IMR-90 (cell line): ENCODE measurements at places on chromosomes 1 and 21. TPM values are rescaled to one million over a fixed set of nuclear protein-coding genes. Genes with fewer than 3 reads are reported as not detected.
A peak's percentile ranks its signal among the peaks of the same experiment; 100 is the strongest.

Gene C1orf185
- polyA plus RNA-seq = not detected in 2 replicates

- DNase-seq = no peak
Measured at GRCh38 chr1:242245255-242245654, 246.4 kb upstream of the MAP1LC3C start.

DNA sequence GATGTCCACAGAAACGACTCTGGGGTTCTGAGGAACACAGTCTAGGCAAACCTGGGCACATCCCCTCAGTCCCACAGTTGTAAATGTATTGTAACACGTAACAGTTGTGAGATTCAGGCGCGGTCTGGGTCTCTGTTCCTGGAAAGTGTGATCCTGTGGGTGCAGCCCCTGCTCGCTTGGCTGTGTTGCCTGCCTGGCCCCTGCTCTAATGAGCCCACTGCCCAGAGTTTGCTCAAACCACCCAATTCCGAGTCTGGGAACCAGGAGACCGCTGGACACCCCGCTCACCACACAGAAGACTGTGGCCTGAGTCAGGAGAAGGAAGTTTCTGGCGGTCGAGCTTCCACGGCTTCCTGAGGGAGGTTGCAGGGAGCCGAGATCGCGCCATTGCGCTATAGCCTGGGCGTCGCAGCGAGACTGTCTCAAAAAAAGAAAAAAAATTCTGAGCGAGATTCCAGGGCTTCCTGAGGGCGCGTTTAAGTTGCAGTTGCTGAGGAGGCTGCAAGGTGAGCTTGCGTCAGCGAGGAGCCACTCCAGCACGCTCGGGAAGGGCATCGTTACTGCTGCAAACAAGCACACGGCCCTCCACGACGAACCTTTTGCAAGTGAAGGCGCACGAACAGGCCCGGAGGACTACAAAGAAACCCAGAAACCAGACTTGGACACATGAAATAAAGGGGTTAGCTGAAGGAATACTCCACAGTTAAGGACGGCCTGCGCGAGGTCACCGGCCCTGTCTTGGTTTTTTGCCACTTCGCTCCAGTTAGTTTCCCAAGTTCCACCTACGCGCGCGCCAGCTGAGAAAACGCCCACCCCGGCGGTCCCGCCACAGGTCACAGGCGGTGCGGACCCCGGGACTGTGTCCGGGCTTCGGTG, 1.1 kb downstream of the C21orf58 start:
- peak; percentile 47 for DNase-seq

DNA sequence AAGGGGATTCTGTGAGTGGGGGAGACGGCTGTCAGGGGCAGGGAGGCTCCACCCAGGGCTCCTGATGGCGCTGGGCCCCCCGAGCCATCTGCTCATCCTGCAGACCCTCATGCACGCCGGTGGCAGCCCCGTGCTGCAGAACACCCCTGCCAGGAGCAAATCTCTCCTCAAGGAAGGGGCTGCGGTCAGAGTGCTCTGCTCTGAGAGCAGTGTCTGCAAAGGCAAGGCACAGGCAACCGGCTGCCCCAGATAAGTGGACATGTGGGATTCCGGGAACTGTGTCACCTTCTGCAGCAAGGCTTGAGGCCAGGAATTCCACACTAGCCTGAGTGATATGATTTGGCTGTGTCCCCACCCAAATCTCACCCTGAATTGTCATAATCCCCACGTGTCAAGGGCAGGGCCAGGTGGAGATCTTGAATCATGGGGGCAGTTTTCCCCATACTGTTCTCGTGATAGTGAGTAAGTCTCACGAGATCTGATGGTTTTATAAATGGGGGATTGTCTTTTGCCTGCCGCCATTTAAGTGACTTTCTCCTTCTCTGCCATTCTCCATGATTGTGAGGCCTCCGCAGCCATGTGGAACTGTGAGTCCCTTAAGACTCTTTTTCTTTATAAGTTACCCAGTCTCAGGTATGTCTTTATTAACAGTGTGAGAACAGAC, 101.0 kb downstream of the PDE9A start:
- DNase-seq = no peak

GRCh38 chr21:41894511-41894910, 15.4 kb upstream of the PRDM15 start:
- DNase-seq = no peak

DNA sequence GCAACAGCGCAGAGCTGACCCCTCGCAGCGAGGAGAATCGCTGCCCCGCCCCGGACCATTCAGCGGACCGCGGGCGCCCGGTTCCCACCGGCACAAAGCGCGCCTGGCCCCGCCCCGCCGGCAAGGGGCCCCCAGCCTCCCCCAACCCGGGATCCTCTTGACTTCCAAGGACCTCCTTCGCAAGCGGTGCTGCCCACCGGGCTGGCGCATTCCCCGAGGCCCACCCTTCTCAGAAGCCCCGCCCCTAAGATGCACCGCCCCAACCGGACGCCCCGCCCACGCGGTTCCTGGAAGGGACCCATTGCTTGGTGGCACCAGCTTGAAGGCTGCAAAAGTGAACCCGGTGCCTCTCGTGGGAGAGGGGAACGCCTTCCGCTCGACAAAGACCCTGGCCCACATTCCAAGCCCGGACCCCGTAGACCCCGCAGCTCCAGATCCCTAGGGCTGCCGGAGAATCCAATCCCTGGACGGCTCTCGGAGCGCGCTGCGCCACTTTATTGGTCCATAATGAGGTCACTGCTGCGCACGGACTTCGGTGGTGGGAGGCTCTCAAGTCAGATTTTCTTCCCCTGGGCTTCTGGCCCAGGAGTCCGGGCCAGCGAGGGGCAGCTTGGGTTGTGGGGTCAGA, 2.0 kb downstream of the HES3 start:
- DNase-seq = no peak

DNA sequence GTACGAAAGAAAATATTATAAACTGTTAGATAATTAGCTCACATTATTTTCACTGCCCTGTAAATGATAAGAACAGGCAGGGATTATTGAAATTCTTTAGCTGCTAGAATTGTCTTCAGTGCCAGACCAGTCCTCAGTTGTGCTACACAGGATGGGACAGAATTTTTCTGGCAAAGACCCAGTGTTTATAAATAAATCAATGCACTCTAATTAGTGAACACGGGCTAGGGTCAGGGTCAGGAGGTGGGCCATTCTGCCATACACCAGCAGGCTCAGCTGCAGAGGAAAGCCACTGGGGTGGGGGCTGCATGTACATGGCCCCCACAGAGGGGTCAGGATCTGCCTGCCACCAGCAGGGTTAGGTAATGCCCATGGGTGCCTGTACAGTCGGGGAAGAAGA, 6.4 kb downstream of the BCAR3 start:
- DNase-seq = no peak

Gene RCSD1
- polyA plus RNA-seq = 0.03 TPM in 1 of 2 replicates, not detected in the other

- no peak for DNase-seq
Measured at GRCh38 chr1:11289064-11289463, 16.1 kb downstream of the UBIAD1 start.

DNA sequence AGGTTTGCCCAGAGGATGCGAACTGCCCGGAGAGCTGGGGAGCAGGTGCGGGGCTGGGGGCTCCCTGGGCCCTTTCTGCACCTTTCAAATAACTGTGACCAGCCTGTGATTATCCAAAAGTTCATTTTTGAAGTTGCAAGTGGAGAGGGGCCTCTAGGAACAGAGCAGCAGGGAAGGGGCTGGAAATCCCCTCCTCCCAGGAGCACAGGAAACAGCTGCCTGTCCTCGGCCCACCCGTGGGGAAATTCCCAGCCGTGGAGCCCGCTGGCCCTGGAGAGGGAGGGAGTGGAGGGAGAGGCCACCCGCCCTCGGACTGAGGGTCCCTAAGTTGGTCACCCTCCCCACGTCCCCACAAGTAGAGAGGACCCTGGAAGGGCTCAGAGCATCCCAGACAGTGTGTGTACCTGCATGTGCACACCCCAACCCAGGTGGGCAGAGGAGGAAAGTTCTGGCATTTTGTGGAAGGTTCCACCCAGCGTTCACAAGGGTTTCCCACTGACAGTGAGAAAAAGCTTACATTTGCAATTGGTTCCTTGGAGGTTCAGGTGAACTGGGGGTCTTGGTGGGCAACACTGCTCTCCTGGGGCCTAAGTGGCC, 1.2 kb upstream of the TNFRSF4 start:
- DNase-seq = peak; percentile 18

- DNase-seq = peak; percentile 85
Measured at GRCh38 chr1:29579821-29580425, 343.6 kb downstream of the PTPRU start.

DNA sequence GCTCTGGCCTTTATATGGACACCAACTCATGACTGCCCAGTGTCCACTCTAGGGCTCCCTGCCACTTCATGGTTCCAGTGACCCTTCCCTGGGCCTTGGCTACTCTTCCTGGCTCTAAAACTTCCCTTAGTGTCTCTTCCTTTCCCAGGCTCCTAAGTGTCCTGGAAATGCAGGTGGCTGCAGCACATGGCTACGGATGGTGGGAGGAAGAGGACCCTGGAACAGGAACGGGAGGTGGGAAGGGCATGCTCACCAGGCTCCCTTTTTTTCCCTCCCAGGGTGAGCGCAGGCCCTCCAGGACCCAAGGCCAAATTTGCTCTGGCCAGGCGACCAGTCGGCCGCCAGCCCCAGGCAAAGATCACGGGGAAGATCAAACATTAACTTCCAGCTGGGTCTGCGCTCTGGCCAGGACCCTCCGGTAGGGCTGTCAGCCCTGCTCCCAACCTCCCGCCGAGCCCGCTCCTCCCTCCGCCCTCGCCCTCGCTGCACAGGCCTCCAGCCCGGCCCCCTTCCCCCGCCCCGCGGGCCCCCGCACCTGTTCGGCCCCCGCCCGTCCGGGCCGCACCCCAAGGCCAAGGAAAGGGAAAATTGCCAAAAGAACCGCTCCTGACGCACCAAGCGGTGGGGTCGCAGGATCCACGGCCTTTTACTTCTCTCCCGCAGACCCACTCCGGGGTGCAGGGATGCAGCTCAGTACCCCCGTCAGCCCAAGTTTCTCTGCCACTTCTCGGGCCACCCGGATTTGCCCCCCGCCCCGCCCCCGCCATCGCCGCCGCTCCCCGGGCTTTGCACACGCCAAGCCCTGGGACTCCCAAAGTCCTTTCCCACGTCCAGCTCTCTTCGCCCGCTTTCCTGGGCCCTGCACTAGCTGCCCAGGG, 894 bp downstream of the TCEA3 start:
- DNase-seq = no peak

DNA sequence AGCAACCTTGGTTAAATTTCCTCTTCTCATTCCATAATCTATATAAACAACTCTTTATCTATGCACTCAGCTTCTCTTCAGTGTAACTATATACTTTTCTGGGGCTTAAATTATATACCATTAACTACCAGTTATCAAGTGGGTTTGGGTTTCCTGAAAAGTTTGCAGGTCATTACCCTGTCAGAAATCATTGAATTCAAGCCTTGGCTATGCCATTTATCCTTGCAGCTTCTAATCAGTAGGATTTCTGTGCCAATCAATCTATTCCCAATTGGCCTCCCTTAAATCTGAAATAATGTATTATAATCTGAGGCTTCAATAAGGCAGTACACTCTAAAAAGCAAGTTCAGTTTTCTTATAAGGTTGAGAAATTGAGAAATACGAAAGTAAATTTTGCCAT, 466.5 kb downstream of the NCAM2 start:
- no peak for DNase-seq

- no peak for DNase-seq
Measured at GRCh38 chr1:31751822-31752241, 12.3 kb downstream of the ADGRB2 start.

Gene TRIM58
- polyA plus RNA-seq = 0.79 and 0.91 TPM in 2 replicates

DNA sequence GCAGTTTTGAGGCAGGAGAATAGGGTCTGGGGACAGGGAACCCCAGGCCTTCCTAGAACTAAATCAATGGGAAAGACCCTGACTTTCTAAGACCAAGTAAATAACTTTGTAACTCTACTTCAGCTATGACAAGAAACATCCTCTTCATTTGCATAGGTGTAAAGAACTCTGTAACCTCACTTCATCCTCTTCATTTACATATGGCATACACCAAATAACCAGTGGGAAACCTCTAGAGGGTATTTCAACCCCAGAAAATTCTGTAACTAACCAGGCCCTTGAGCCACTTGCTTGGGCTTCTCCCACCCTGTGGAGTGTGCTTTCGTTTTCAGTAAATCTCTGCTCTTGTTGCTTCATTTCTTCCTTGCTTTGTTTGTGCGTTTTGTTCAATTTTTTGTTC, 495.6 kb downstream of the SIPA1L2 start:
- DNase-seq = no peak

- peak; percentile 91 for DNase-seq
Measured at GRCh38 chr1:94036730-94037129, 84.2 kb downstream of the ABCA4 start.

DNA sequence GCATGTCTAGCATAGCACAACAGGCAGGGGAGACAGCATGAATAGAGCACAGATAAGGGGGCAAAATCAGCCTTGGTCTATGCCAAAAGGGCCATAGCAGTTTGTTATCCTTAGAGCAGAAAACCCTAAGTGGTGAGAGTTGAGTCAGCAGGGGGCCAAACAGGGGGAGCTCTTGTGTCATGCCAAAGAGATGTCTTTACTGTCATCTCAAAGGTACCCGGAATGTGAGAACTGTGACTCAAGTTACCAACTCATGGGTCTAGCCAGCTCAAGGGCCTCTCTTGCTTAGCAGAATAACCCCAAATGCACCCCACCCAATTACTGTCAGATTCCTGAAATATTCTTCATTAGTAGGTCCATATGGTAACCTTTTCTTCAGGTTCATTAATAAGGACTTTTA, 45.9 kb upstream of the NRDC start:
- peak; percentile 77 for DNase-seq

Gene ANP32E
- 11.9 and 18.4 TPM in 2 replicates for polyA plus RNA-seq

DNA sequence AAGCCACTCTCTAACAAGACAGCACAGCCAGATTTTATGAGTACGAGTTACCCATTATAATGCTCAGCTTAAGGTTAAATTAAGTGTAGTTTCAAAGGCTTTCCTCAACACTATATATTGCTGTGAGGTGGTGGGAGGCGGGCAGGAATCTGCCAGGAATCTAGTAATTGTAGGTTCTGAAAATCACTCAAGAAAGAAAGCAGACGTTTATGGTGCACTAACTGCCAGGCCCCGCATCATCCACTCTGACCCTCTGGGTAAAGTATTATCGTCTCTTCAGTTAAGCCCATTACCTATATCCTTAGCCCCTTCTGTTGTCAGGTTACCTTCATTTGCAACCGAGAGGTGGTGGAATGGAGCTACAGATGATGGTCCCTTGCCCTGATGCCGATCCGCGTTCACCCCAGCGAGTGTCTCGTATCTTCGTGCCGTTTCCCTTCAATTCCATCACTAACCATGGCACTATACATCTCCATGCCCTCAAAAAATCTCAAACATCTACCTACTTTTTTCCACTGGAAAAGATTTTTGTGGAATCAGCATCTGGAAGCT, 12.4 kb downstream of the HMGN1 start:
- DNase-seq = no peak

GRCh38 chr1:63929106-63929478, 155.3 kb downstream of the ROR1 start:
- no peak for DNase-seq
